A673 (cell line): ENCODE measurements at places on chromosomes 3 and 15. TPM values are rescaled to one million over a fixed set of nuclear protein-coding genes. Genes with fewer than 3 reads are reported as not detected.

DNA sequence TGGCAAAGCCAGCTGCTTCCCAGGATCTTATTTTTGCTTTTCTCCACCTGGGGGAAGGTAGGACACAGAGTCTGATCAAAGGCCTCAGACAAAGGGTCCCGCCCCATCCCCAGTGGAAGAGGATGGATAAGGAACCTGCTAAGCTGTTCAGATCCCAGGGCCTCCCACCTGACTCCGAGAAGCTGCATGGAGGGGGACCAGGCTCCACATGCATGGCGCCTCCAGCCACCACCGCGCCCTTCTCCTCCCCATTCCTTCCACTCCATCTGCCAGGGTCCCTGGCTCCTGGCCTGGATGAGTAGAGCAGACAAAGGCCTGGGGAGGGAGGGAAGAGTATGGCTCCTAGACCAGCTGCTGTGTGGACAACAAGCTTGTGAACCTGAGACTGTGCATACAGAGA lies 20.0 kb upstream of the CRABP1 start:
- H3K4me3 ChIP-seq, result no peak overlapping the region
- no peak for DNase-seq
- peaks cover 31% of the 10 kb centered on the region for H3K4me1 ChIP-seq
- H3K27ac ChIP-seq, result no peak overlapping the region
- H3K27me3 ChIP-seq, result no peaks in the 10 kb centered on the region
- no peaks in the 10 kb centered on the region for H3K36me3 ChIP-seq

DNA sequence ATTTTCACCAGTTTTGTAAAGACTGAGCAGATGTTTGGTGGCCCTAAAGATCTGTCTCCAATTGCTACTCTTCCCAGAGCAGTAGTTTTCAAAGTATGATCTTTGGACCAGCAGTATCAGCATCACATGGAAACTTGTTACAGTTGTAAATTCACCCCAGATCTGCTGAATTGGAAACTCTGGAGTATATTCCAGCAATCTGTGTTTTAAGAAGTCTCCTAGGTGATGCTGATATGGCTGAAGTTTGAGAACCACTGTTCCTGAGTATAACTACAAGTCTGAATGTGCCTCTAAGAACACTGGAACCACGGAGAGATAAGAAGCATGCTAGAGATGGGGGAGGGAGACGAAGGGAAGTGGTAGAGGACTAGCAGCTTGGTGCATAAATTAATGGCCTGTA lies 45.7 kb downstream of the NUDT16 start:
- DNase-seq, result no peak
- no peaks in the 10 kb centered on the region for H3K4me1 ChIP-seq
- no peak overlapping the region for H3K4me3 ChIP-seq
- no peaks in the 10 kb centered on the region for H3K27me3 ChIP-seq

TUSC2 gene
- 14.6 and 15.2 TPM in 2 replicates for total RNA-seq

DNA sequence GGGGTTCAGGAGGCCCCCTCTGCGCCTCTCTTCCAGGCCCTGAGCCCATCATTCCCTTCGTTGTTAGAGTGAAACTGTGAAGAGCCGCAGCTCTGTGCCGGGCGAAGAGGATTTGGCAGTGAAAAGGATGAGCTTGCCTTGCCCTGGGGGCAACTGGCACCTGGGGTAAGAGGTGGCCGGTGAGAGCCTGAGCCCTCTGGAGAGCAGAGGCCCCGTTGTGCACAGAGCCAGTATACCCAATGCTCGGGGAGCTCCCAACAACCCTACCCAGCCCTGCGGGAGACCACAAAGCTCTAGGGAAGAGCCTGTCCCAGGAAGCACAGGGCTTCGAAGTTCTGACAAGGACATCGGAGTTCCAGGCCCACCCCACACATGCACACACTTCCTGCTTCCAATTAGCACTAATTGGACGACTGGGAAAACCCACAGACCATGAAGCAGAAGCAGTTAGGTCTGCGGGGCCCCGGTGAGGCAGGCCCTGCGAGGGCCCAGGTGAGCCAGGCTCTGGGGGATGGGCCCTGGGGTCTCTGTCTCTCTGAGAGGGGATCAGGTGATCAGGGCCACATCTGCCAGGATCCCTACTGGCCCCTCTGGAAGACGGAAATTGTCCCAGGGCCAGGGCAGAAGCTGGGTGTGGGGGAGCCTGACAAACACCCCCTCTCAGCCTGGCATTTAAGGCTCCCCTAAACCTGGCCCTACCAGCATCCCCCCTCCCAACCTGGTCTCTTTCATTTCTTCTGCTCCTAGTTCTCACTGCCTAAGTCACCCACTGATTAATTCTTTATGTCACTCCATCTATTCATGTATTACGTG lies 27.9 kb upstream of the SFMBT1 start:
- DNase-seq, result no peak
- H3K36me3 ChIP-seq, result no peaks in the 10 kb centered on the region
- no peak overlapping the region for H3K4me3 ChIP-seq
- H3K27ac ChIP-seq, result no peak overlapping the region
- peaks cover 4% of the 10 kb centered on the region for H3K4me1 ChIP-seq

DNA sequence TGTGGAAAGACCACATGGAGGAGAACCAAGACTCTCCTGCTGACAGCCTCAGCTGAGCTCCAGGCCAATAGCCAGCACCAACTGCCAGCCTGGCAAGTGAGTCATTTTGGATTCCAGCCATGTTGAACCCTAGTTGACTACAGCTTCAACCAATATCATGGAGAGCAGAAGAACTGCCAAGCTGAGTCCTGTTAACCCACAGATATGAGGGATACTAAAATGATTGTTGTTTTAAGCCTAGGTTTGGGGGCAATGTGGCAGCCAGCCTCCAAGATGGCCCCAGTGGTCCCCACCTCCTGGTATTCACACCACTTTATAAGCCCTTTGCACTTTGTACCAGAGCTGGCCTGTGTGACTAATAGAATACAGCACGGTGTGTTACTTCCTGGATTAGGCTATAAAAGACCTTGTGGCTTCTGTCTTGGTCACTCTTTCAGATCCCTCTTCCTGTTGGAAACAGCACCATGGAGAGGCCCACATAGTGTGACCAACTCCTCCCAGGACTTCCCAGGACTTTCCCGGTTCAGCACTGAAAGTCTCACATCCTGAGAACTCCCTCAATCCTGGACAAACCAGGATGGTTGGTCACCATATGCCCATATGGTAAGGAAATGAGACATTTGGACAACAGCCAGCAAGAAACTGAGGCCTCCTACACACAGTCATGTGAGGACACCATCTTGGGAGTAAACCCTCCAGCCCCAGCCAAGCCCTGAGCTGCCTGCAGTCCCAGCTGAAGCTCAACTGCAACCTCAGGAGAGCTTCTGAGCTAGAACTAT lies 32.4 kb upstream of the CDV3 start:
- peak; percentile 18 for DNase-seq
- no peaks in the 10 kb centered on the region for H3K27me3 ChIP-seq
- H3K4me3 ChIP-seq, result no peak overlapping the region
- H3K4me1 ChIP-seq, result no peaks in the 10 kb centered on the region

- no peaks in the 10 kb centered on the region for H3K36me3 ChIP-seq
- no peaks in the 10 kb centered on the region for H3K4me1 ChIP-seq
- no peak for DNase-seq
- no peaks in the 10 kb centered on the region for H3K27me3 ChIP-seq
Observed at GRCh38 chr3:56792193-56792592, 9.6 kb downstream of the ARHGEF3 start.

- peaks cover 10% of the 10 kb centered on the region for H3K4me1 ChIP-seq
- H3K27me3 ChIP-seq, result no peaks in the 10 kb centered on the region
- peaks cover 7% of the 10 kb centered on the region for H3K36me3 ChIP-seq
- DNase-seq, result no peak
Observed at GRCh38 chr3:138188013-138188730, 1.1 kb downstream of the ARMC8 start.

- no peaks in the 10 kb centered on the region for H3K36me3 ChIP-seq
- H3K27me3 ChIP-seq, result no peaks in the 10 kb centered on the region
- H3K4me3 ChIP-seq, result no peak overlapping the region
- H3K4me1 ChIP-seq, result no peaks in the 10 kb centered on the region
- no peak overlapping the region for H3K27ac ChIP-seq
- DNase-seq, result no peak
Observed at GRCh38 chr15:63022181-63022580, 20.4 kb upstream of the TPM1 start.

FRMD5 gene
- total RNA-seq, result 2.6 and 3.3 TPM in 2 replicates

- no peak overlapping the region for H3K4me3 ChIP-seq
- no peak overlapping the region for H3K27ac ChIP-seq
- DNase-seq, result peak; percentile 17
- no peaks in the 10 kb centered on the region for H3K36me3 ChIP-seq
- no peaks in the 10 kb centered on the region for H3K27me3 ChIP-seq
- no peaks in the 10 kb centered on the region for H3K4me1 ChIP-seq
Observed at GRCh38 chr3:64467255-64467944, 220.4 kb downstream of the ADAMTS9 start.

GRCh38 chr3:73727117-73727821 lies 102.5 kb upstream of the PDZRN3 start:
- H3K4me1 ChIP-seq, result no peaks in the 10 kb centered on the region
- no peaks in the 10 kb centered on the region for H3K27me3 ChIP-seq
- no peak overlapping the region for H3K27ac ChIP-seq

DNA sequence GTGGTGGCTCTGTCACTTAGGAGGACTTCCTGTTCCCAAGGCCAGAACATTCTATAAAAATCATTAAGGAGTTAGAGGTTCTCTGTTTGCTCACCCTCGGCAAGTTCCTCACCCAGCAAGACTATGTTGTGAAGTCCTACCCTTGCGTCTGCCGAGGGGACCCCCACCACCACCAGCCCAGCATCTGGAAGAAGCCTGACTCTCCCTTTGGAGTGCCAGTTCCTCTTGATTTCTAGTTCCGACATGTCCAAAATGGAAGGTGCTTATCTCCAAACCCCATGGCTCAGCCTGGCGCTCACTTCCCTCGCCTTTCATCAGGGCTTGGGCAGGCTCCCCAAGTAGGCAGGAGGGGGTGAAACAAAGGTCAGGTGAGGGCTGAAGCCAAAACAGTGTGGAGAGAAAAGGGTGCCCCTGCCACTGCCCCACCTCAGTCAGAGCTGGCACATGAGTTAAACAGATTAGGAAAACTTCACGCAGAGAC lies 41.0 kb downstream of the BHLHE40 start:
- H3K27ac ChIP-seq, result no peak overlapping the region
- no peak overlapping the region for H3K4me3 ChIP-seq
- H3K4me1 ChIP-seq, result no peaks in the 10 kb centered on the region
- H3K36me3 ChIP-seq, result no peaks in the 10 kb centered on the region
- H3K27me3 ChIP-seq, result no peaks in the 10 kb centered on the region

RBPMS2 gene
- total RNA-seq, result 2.9 and 4.9 TPM in 2 replicates

DNA sequence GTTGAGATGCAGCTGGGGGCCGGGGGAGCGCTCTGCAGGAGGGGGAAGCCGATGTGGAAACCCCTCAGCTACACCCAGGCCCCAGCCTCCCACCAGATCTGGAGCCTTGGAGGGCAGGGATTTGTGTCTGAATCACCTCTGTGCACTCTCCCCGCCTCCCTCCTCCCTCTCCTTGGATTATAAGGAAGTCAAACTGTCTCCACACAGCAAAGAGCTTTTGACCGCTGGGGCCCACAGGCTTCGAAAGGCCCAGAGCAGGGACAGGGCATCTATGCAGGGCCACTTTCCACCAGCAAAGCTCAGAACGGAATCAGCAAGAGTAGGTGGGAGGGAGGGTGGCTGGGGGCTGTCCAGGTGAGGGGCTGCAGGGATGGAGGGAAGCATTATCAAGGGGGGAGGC lies 68.9 kb downstream of the IQSEC1 start:
- H3K4me1 ChIP-seq, result no peaks in the 10 kb centered on the region
- no peaks in the 10 kb centered on the region for H3K27me3 ChIP-seq
- no peak overlapping the region for H3K4me3 ChIP-seq
- H3K27ac ChIP-seq, result no peak overlapping the region

GRCh38 chr3:53174346-53175250 lies 13.6 kb downstream of the PRKCD start:
- no peaks in the 10 kb centered on the region for H3K36me3 ChIP-seq
- no peaks in the 10 kb centered on the region for H3K4me1 ChIP-seq
- DNase-seq, result no peak
- H3K4me3 ChIP-seq, result no peak overlapping the region
- no peak overlapping the region for H3K27ac ChIP-seq

SERPINI2 gene
- not detected in 2 replicates for total RNA-seq

GRCh38 chr3:172522871-172523818 lies at the start of gene TNFSF10:
TNFSF10 (minus strand) TSS chr3:172523430; CDS start chr3:172523384, 46 bp downstream.
- no peaks in the 10 kb centered on the region for H3K4me1 ChIP-seq
- H3K27me3 ChIP-seq, result no peaks in the 10 kb centered on the region
- H3K4me3 ChIP-seq, result no peak within 1 kb of the TSS
- DNase-seq, result no peak
- no peaks in the 10 kb centered on the region for H3K36me3 ChIP-seq

CHRD gene
- total RNA-seq, result 0.06 and 0.57 TPM in 2 replicates

DNA sequence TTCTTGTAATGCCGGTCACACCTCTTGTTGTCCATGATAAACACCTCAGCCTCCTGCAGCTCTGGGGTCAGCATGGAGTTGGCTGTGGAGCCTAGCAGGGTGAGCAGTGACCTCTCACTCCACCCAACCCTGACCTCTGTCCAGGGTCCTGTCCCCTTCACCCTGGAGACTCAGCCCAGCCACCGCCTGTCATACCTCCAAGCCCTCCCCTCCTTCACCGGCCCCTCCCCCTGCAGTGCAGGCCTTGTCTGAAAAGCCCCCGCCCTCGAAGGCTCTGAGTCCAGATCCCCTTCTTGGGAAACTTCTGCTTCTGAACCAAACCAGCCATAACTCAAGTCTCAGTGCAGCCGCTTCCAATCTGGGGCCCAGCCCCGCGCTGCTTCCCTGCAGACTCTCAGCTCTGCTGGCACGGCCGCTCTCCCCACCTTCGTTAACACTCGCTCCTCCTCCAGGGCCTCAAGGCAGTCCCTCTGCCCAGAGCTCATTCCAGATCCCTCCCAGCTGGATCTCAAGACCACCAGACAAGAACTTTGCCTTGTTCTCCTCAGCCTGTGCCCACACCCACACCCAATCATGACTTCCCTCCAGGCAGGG lies 25.4 kb upstream of the PRSS50 start:
- no peaks in the 10 kb centered on the region for H3K27me3 ChIP-seq
- no peaks in the 10 kb centered on the region for H3K4me1 ChIP-seq

WNT7A gene
- not detected in 2 replicates for total RNA-seq

DNA sequence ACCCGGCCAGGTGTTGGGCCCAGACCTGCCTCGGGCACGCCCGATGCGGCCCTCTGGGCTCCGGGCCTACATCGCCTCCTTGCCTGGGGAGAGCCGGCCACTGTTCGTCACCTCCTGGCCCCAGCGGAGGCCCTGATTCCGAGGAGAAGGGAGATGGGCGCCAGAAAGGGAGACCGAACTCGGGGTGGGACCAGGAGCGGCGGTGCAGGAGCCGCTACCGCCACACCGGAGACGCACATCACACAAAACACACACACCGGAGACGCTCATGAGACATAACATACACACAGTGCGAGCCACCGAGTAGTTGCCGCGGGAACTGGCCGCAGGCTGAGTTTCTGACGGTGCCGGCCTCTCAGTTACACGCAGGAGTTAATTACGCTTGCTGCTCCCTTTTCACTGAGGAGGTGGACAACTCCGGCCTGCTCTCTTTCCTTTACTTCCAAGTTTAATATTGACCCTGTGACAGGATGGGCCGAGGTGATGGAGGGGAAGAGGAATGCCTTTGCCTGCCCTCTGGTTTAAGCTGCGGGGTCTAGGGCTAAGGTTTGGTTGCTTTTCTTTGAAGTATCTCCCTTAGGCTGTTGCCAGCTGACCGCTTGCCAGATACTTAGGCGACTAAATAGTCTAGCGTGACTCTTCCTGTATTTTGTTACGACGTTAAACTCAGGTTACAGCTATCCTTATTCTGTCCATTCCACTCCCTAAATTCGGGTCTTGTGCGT lies 570 bp downstream of the PCNP start:
- no peaks in the 10 kb centered on the region for H3K27me3 ChIP-seq
- H3K4me1 ChIP-seq, result peaks cover 16% of the 10 kb centered on the region
- peak overlapping the region; percentile 84 for H3K4me3 ChIP-seq
- peak; percentile 53 for DNase-seq

GRCh38 chr3:196837819-196838420 lies 29.8 kb upstream of the SENP5 start:
- no peak overlapping the region for H3K4me3 ChIP-seq
- H3K36me3 ChIP-seq, result no peaks in the 10 kb centered on the region
- H3K4me1 ChIP-seq, result no peaks in the 10 kb centered on the region
- H3K27ac ChIP-seq, result no peak overlapping the region
- peak; percentile 76 for DNase-seq
- H3K27me3 ChIP-seq, result no peaks in the 10 kb centered on the region
